Dermis lymphatic vessel endothelial cell (primary cell): ENCODE measurements at places on chromosomes 3 and 15. TPM values are rescaled to one million over a fixed set of nuclear protein-coding genes. Genes with fewer than 3 reads are reported as not detected.

RPL32 gene
- 2,493 and 2,629 TPM in 2 replicates for total RNA-seq

LNP1 gene
- total RNA-seq: 0.34 and 0.76 TPM in 2 replicates

MYRIP gene
- total RNA-seq: 8.9 and 10.1 TPM in 2 replicates

SERPINI2 gene
- total RNA-seq: not detected in 2 replicates

STAC gene
- 0.22 and 0.52 TPM in 2 replicates for total RNA-seq

OSBPL10 gene
- 9.2 and 12.3 TPM in 2 replicates for total RNA-seq

PSTPIP1 gene
- not detected in 2 replicates for total RNA-seq

CELF6 gene
- total RNA-seq: 0.11 and 0.17 TPM in 2 replicates

ZPLD1 gene
- under 0.01 TPM in 1 of 2 replicates, not detected in the other for total RNA-seq

RHOV gene
- under 0.01 TPM in 1 of 2 replicates, not detected in the other for total RNA-seq

TEX55 gene
- total RNA-seq: not detected in 2 replicates

AQP9 gene
- not detected in 2 replicates for total RNA-seq

ACKR4 gene
- 0.09 and 0.33 TPM in 2 replicates for total RNA-seq

SCG5 gene
- total RNA-seq: 0.22 and 0.60 TPM in 2 replicates

ZNF654 gene
- total RNA-seq: 13.4 and 15.6 TPM in 2 replicates
